ENCODE measurements at places on chromosomes 4 and X. TPM values are rescaled to one million over a fixed set of nuclear protein-coding genes. Genes with fewer than 3 reads are reported as not detected.

The TLR3 gene
- total RNA-seq, result 1.8 TPM

The ELF2 gene
- total RNA-seq, result 30.0 TPM

The PGRMC1 gene
- total RNA-seq, result 215 TPM

The NPFFR2 gene
- total RNA-seq, result not detected

The L1CAM gene
- 2.7 TPM for total RNA-seq

The XAGE2 gene
- not detected for total RNA-seq

The ZNF182 gene
- 4.4 TPM for total RNA-seq

The HTR2C gene
- under 0.01 TPM for total RNA-seq

The MTTP gene
- not detected for total RNA-seq

The CCNA2 gene
- 32.2 TPM for total RNA-seq

The DMRTC1 gene
- not detected for total RNA-seq

The P2RY8 gene
- total RNA-seq, result not detected

The GAGE12F gene
- total RNA-seq, result not detected
